NCI-H524 (cell line): ENCODE measurements at places on chromosomes 4 and X.

GRCh38 chr4:111811661-111812060, 333.6 kb upstream of the FAM241A start:
- DNase-seq, result no peak

DNA sequence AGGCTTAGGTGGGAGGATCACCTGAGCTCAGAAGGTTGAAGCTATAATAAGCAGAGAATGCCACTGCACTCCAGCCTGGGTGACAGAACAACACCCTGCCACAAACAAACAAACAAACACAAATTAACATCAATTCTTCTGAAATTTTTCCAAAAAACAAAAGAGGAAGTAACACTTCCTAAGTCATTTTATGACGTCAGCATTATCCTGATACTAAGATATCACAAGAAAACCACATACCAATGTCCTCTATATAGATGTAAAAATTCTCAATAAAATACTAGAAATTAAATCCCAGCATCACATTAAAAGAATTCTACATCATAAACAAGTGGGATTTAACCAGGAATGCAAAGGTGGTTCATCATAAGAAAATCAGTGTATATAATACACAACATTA, 64.4 kb upstream of the STK26 start:
- DNase-seq, result no peak

- no peak for DNase-seq
These were observed 54.5 kb upstream of the SMARCA5 start for GRCh38 chr4:143458966-143459365.

GRCh38 chr4:145538596-145538995, 56.9 kb downstream of the SMAD1 start:
- DNase-seq, result peak; percentile 9

DNA sequence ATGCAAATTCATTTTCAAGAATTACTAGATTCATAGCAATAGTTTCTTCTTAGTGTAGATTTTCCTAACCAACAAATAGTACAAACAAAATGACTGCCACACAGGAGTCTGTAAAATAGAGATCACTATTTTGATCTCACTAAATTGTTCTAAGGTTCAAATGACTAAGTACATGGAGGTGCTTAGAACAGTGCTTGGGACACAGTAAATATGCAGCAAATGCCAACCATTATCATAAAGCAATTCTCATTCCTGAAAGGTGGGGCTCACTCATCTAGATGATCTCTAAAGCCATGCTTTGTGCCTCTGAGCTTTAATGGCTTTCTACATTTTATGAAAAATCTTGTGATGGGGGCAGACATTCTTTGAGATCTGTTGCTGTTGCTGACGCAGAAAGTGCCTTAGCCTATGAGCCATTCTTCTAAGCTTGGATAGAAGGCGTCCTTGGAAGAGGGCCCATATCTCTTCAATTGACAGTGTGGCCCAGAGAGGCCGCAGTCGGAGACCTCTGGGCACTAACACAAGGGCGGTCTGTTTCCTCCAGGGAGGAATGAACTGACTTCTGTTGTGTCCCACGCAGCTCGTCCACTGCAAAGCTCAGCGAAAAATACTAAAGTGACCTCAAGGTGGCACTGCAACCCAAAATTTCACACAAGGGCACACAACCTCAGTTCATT, 23.5 kb downstream of the TLR10 start:
- DNase-seq, result no peak

- DNase-seq, result no peak
These were observed 22.5 kb upstream of the CT55 start for GRCh38 chrX:135193740-135194139.

GRCh38 chrX:151515237-151515636, 48.2 kb upstream of the PASD1 start:
- DNase-seq, result no peak

DNA sequence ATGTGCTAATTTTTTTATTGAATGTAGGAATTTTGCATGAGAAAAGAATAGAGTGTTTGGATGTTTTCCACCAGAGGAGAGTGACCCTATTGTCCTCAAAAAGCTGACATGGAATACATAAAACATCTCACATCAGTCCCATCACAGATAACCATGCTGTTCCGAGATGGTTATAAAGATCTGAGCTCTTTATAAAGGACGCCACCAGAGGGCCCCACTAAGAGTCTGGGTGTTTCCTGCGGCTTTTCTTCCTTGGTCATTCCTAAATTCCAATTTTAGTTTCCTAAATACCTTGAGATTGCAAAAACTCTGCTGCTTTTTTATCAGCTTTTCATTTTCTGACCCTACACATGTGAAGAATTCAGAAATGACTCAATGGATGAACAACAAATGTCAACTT, 504.5 kb upstream of the FRG1 start:
- no peak for DNase-seq

- DNase-seq, result no peak
These were observed 651.1 kb downstream of the ANKRD50 start for GRCh38 chr4:124061413-124061812.

DNA sequence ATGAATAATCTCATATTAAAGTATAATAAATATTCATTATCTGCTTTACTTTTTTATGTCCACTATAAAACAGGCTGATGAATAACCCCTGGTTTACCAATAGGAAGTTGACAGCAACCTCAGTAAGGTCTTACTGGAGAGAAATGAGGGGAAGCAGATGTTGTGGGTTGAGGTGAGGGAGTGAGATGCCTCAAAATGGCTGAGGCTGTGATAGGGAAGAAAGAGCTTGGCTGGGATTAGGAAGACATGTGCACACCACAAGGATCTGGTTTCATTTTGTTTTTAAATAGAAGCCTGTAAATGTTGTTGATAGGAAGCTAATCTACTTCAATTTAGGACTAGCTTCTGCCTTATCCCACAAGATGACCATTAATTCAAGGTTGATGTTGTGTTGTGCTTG, 14.4 kb upstream of the CYBB start:
- peak; percentile 25 for DNase-seq

- DNase-seq, result no peak
These were observed 55.8 kb downstream of the FGF16 start for GRCh38 chrX:77502951-77503525.

DNA sequence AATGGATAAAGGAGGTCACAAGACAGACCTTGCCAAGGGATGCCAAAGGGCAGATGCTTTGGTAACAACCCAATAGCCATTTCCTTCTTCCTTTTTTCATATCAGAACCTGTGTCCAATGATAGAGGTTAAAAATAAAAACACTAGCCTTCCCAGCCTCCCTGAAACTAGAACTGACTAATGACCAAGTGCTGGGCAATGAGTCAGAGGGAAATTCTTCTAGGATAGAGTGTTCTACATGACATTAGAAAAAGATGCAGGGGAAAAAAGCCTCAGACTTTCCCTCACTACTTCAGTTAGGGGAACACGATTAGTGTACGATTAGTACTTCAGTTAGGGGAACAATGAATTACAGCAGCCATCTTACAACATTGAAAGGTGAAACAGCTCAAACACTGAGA, 29.3 kb upstream of the FAM47C start:
- DNase-seq, result no peak

GRCh38 chr4:8559011-8559410, 21.2 kb upstream of the GPR78 start:
- no peak for DNase-seq

- no peak for DNase-seq
These were observed 10.9 kb downstream of the PPP2R2C start for GRCh38 chr4:6461301-6462165.

- DNase-seq, result no peak
These were observed 299.6 kb downstream of the TLL1 start for GRCh38 chr4:166172619-166173018.

- no peak for DNase-seq
These were observed 279.8 kb downstream of the BCOR start for GRCh38 chrX:39817754-39818470.

GRCh38 chr4:749698-750666, 44.4 kb downstream of the PCGF3 start:
- DNase-seq, result no peak

- peak; percentile 89 for DNase-seq
These were observed 175.5 kb downstream of the NLGN4X start for GRCh38 chrX:6053141-6053540.

DNA sequence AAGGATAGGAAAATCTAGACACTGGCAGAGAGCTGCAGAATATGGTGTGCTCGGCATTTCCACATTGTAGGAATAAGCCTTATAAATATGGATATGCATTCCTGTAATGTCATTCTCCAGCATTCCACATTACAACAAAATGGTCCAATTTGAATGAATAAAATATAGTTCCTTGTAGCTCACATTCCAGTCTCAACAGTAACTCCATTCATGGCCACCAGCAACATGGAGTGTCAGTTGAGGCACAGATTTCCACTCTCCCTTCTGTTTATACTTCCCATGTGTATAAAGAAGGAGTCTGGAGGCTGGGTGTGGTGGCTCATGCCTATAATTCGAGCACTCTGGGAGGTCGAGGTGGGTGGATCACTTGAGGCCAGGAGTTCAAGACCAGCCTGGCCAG, 84.5 kb downstream of the AASDH start:
- no peak for DNase-seq

- no peak for DNase-seq
These were observed 568.0 kb downstream of the IL1RAPL1 start for GRCh38 chrX:29155286-29155685.

DNA sequence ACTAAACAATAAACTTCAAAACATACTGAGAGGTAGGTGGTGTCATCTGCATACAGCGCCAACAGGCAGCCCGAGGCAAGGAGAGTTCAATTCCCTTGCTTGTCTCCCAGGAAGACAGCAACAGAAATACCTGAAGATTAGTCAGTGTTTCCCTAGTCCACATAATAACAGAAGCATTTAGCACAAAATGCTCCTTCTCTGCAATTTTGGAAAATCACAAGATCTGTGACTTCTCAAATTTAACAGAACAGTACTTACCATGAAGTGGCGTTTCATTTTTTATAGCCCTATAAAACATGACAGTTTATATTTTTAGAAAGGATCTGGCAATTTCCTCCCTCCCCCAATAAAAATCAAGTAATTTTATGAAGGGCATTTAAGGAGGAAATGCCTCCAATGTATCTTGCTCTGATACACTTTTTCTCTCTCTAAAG, 67.1 kb upstream of the MYOZ2 start:
- no peak for DNase-seq

DNA sequence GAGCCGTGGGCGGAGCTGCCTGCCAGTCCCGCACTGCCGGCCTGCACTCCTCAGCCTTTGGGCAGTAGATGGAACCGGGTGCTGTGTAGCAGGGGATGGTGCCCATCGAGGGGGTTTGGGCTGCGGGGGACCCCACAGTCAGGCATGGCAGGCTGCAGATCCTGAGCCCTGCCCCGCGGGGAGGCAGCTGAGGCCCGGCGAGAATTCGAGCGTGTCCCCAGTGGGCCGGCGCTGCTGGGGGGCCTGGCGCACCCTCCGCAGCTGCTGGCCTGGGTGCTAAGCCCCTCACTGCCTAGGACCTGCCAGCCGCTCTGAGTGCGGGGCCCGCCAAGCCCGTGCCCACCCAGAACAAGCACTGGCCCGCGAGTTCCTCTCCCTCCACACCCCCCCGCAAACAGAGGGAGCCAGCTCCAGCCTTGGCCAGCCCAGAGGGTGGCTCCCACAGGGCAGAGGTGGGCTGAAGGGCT, 391.5 kb downstream of the SPOCK3 start:
- no peak for DNase-seq

DNA sequence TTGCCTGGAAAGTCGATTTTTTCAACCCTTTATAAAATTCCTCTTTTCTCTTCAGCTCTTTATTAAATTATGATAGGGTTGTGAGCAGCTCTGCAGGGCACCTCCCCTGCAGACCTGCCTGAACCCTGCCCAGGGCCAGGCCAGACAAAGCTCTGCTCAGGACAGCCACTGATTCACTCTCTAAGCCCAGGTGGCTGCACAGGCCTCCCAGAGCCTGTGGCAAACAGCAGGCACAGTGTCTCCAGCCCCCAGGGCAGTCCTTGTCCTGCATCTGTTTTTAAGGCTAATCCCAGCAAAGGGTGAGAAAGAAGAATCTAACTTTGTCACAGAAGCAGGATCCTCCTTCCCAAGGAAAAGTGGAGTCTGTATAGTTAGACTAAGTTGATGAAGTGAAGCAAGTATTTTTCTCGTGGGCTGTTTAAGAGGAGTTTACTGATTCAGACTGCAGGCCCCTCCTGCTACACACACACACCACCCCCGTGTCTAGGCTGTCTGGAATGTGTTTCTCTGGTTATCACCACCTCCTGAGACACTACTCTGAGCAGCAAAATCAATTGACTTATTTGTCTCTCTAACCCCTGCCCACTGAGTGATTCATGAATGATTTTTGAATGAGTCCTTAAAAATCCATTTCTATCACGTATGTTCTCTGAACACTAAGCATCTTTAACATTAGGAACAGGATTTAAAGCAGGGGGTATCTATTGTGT, 101.7 kb downstream of the CHIC2 start:
- DNase-seq, result peak; percentile 43

- no peak for DNase-seq
These were observed 11.1 kb upstream of the IL1RAPL1 start for GRCh38 chrX:28576117-28576516.

GRCh38 chrX:22922961-22923360, 76.8 kb upstream of the DDX53 start:
- no peak for DNase-seq

DNA sequence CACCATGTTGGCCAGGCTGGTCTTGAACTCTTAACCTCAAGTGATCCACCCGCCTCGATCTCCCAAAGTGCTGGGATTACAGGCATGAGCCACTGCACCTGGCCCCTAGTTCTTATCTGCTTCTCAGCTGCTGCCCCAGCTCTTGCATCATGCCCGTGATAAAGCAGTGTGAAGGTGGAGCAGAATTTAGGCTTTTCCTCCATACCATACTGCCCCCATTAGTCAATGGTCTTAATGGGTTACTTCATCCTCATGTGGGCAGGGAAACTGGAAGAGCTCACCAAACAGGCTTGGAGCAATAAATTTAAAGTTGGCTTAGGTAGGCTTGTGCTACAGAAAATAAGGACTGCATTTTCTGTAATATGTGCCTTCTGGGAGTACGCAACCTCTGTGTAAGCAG, 636.9 kb upstream of the BOD1L1 start:
- peak; percentile 38 for DNase-seq

DNA sequence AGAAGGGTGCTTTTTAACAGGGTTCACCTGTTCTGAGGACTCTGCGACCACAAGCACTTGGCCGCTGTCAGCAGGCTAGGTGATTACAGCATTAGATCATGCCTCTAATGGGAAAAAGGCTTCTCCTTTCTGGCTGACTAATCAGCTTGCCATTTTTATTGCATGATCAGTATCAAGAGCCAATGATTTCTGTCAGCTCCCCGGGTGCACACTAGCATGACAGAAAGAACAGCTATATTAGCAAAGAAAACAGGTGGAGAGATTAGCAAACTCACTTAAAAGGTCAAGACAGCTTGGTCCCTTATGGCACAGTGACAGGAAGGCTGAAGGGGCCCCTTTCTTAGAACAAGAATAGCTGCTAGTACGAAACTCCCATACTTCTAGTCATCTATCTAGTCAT, 170.0 kb downstream of the SMIM20 start:
- DNase-seq, result peak; percentile 68

GRCh38 chr4:87035881-87036509, 101.2 kb downstream of the AFF1 start:
- DNase-seq, result no peak

DNA sequence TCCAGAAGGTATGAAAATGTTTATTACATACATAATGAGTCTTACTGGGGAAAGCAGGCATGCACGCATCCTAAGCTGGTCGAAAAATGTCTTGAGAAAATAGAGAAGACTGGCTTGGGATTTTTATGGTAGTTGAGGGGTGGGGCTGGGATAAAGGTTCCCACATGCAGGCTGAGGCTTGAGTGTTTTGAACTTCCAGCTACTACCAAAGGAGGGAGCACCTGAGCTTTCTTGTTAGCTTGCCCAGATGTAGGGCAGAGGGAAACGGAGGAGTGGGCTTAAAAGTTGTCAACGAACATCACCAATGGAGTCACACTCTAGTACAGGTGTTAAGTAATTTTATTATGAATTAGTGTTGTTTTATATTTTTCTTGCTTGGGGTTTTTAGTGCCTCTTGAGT, 39.6 kb upstream of the SRPX start:
- DNase-seq, result peak; percentile 45

- no peak for DNase-seq
These were observed 13.7 kb upstream of the ZBTB33 start for GRCh38 chrX:120236687-120237479.
